ENCODE measurements at places on chromosomes 16 and 17. TPM values are rescaled to one million over a fixed set of nuclear protein-coding genes. Genes with fewer than 3 reads are reported as not detected.

PLEKHG4 gene
- 9.2 TPM for polyA plus RNA-seq

CCL4L2 gene
- 6.9 TPM for polyA plus RNA-seq

FOXK2 gene
- polyA plus RNA-seq: 29.7 TPM

LGALS9B gene
- 0.54 TPM for polyA plus RNA-seq

GLTPD2 gene
- 34.4 TPM for polyA plus RNA-seq

KRT23 gene
- polyA plus RNA-seq: 0.18 TPM

TBC1D3 gene
- not detected for polyA plus RNA-seq

ABCA8 gene
- polyA plus RNA-seq: 16.8 TPM

KRTAP2-3 gene
- polyA plus RNA-seq: not detected

ERN1 gene
- 10.3 TPM for polyA plus RNA-seq

TRPV3 gene
- polyA plus RNA-seq: 15.0 TPM

RAP1GAP2 gene
- 21.3 TPM for polyA plus RNA-seq

CCL11 gene
- polyA plus RNA-seq: 0.64 TPM

LRRC75A gene
- 37.2 TPM for polyA plus RNA-seq

TAT gene
- polyA plus RNA-seq: 0.22 TPM

SLC16A5 gene
- 25.5 TPM for polyA plus RNA-seq

HOXB8 gene
- 1.8 TPM for polyA plus RNA-seq

IRX6 gene
- not detected for polyA plus RNA-seq

CD79B gene
- 1.2 TPM for polyA plus RNA-seq

SLC43A2 gene
- polyA plus RNA-seq: 80.3 TPM

EFCAB5 gene
- polyA plus RNA-seq: 1.5 TPM

CTRB2 gene
- not detected for polyA plus RNA-seq

CRYBA1 gene
- not detected for polyA plus RNA-seq

UNKL gene
- 21.9 TPM for polyA plus RNA-seq
